ENCODE measurements at places on chromosomes 4 and X.

DNA sequence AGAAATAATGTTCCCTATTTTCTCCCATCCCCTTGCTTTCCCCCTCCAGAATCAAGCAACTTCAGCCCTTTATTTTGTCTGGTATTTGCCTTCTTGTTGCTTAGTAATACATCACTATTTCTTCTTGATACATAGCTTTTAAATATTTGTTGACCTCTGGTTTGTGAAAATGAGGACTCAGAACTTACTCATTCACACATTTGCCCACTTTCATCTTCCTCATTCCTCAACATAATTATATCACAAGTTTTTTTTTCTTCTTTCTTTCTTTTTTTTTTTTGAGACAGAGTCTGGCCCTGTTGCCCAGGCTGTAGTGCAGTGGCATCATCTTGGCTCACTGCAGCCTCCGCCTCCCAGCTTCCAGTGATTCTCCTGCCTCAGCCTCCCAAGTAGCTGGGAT lies 28.9 kb upstream of the NDUFC1 start:
- DNase-seq, result no peak

DNA sequence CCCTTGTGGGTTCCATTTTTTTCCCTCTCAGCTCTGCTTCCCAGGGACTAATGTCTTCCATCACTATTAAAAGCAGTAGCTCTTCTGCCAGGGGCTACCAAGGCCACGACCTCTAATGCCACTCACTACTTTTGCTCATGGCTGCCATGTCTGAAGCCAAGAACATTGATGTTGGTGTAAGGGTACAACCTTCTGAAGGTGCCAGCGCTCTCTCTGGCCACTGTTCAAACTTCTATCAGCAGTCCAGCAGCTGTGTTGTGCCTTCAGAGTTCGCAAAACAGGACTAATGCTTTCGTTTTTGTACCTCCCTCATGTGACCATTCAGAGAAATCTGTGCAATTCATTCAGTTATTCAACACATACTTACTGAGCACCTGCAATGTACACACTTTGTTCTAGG lies 121.5 kb upstream of the ENPEP start:
- DNase-seq, result no peak

- no peak for DNase-seq
Measured at GRCh38 chrX:110794601-110795000, 1.0 kb downstream of the CHRDL1 start.

DNA sequence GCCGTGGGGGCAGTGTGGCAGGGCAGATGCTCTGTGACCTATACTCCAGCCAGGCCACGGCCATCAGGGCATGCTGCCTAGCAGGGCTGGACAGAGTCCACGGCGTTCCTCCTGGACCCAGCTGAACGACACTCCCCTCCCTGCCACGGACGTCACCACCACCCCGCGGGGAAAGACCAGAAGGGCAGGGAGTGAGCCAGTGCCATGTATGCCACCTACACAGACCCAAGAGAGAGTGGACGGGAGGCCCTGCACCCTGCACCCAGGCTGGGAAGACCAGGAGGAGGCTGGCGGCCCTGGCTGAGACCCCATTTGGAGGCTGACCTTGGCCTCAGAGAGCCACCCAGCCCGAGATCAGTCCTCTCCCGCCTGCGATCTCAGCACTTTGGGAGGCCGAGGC lies 101.9 kb downstream of the FAM53A start:
- no peak for DNase-seq

DNA sequence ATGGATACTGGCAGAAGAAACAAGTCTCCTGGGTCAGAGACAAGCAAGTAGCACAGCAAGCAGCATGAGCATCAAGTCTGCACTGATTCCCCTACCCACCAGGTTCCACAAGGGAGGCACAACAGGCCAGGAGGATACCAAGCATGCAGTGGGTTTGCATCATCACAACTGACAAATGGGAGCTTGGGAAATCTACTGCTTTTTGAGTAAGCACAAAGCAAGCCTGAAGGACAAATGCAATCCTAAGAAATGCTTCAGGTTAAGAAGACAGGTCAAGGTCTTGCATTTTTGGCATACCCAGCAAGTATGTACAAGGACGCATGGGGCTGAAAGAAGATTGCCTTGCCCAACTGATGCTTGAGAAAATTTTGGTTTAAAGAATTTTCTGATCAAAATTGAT lies 279.6 kb downstream of the PDGFC start:
- no peak for DNase-seq

DNA sequence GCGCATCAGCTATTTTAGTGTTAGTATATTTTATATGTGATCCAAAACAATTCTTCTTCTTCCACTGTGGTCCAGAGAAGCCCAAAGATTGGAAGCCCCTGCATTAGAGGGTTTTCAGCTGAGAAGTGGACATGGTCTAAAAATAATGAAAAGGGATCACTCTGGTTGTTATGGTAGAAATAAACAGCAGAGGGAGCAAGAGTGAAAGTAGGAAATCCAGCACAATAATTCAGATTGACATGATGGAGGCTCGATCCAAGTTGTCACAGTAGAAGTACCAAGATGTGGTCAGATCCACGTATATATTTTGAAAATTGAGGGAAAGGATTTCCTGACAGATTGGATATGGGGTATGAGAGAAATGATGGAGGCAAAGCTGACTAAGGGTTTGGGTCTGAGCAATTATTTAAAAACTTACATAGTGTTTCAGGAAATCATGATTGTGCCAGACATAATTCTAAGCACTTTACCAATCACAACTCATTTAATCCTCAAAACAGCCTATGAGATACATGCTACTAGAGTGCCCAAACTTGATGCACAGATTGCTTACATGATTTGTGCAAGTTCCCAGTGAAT lies 17.0 kb upstream of the TMEM144 start:
- no peak for DNase-seq

- no peak for DNase-seq
Measured at GRCh38 chr4:159178151-159178546, 75.3 kb downstream of the RAPGEF2 start.

DNA sequence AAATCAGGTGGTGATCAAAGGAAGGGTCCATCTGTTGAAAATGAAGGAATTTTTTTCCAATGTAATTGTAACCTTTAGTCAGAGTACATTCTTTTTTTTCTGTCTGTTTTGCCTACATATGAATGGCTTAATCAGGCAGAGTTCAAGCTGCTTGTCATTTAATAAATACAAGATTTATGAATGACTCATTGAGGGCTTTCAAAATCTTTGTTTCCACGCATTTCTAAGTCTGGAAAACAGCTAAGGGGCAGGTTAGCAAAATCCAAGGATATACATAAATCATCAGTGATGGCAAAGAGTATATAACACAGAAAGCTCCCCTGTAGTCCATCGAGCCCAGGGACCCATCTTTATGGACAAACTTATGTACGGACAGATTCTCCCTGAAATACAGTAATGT lies 1.8 kb downstream of the CA5B start:
- no peak for DNase-seq

- no peak for DNase-seq
Measured at GRCh38 chr4:3836406-3836755, 70.2 kb downstream of the ADRA2C start.

- no peak for DNase-seq
Measured at GRCh38 chr4:178602833-178603232, 1160.6 kb upstream of the AGA start.

DNA sequence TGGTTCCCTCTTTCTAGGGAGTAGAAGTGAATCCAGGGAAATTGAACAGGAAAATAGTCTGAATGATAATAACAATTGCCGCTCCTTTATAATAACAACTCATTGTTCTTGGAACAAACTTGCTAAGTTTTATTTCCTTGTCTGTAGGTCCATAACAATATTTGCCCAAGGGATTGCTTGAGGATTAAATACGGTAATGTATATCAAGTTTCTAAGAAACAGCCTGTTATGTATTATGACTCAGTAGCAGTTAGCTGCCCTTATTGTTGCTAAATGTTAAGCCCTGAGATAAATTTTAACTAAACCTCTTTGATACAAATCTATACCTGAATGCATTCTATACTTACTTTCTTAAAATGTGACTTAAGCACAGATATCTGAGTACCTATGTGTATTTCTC lies 215.9 kb upstream of the AADAT start:
- DNase-seq, result no peak

DNA sequence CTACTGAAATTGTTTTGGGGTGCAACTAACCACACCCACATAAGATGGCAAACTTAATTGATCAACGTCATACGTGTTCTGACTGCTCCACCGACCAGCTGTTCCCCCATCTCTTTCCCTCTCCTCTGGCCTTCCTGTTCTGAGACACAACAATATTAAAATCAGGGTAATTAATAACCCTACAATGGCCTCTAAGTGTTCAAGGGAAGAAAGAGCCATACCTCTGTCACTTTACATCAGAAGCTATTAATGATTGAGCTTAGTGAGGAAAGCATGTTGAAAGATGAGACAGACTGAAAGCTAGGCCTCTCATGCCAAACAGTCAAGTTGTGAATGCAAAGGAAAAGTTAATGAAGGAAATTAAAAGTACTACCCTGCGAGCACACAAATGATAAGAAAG lies 173.9 kb upstream of the FTHL17 start:
- DNase-seq, result no peak

- DNase-seq, result no peak
Measured at GRCh38 chr4:133450813-133451212, 301.7 kb downstream of the PCDH10 start.

DNA sequence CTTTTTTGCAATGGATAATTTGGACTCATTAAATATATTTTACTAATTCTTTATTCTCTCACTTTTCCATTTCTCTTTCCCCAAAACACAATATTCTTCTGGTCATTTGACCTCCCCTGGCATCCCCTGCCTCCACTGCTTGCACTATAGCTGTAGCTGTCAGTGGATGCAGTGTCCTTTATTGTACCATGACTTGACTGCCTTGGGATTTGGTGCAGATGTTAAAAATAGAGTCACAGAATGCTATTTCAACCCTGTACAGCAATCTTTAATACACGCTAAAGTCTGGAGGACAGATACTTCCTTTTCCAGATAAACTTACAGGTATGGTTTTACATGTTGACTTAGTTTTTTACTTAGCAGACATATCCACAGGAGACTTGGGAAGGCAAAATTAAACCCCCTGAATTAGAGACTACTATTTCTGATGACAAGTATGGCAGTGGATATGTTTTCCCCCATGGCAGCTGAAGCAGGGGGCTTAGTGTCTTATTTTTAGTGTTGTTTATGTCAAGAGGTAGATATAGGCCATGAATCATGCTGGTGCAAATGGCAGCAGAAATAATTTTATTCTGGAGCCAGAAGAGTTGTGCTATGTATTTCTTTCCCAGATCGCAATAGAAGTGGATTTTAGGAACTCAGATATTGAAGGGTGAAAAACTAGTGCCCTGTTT lies 461.4 kb downstream of the NAF1 start:
- no peak for DNase-seq

DNA sequence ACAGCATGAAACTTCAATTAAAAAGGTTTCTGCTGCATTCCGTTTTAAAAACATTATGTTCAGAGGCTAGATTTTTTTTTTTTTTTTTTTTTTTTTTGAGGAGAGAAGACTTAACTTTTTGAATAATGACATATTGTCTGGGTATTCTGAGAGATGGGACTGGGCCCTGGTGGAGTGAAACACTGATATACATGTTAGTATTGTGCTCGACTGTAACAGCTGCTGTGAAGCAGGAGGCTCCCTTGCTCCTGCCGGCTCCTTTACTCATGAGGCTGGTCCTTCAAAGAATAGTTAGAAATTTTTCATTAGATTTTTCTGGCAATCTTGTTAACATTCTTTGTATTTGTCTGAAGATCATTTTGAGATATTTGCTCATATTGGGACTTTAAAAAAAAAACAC lies 73.3 kb downstream of the TMEM131L start:
- DNase-seq, result no peak

- DNase-seq, result no peak
Measured at GRCh38 chr4:129248621-129249020, 152.7 kb downstream of the C4orf33 start.

- no peak for DNase-seq
Measured at GRCh38 chr4:7503559-7504249, 69.0 kb upstream of the PSAPL1 start.

DNA sequence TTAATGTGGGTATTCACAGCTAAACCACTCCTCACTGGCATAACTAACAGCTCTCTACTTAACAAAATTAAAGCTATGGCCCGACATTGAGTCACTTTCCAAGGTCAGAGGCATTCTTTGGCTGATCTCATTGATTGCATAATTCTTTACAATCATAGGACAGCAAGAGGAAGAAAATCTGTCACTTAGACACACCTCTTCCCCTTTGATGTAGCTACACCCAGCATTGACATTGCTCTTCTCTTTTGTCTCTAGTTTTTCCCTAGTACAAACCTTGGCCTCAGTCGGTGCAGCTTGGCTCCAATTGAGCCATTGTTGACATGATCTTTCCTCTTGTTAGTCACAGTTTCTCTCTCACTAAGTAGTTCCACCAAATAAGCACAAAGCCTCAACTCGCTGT lies 313.3 kb upstream of the ACTRT1 start:
- DNase-seq, result no peak

- DNase-seq, result no peak
Measured at GRCh38 chr4:1253831-1254230, 4.9 kb upstream of the CTBP1 start.

DNA sequence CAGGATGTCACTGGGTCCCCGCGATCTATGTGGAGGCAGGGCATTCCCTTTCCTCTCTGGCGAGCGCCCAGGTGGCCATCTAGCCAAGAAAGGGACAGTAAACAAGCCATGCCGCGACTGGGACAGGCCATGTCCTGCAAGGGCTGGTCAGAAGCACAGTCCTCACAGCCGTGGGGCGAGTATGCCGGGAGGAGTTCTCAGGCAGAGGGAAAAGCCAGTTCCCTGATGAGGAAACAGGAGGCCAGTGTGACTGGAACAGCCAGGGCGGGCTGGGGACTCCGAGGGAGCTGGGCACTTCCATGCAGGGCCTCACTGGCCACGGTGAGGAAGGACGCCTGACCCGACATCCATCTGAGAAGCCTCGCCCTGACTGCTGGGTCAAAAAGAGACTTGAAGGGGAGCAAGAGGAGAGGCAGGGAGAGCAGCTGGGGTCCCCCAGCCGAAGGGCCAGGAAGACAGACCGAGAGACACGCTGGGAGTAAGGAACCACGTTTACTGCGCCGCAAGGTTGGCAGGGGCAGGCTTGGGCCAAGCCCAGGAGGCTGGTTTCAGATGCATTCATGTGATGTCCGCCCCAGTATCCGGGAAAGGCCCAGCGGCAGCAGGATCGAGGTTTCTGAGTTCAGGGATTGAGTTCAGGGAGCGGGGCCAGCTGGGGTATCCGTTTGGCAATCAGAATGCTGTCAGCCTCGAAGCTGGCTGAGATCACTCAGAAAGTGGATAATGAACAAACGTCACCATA lies 15.0 kb downstream of the CFAP99 start:
- no peak for DNase-seq

All from stimulated activated CD8-positive, alpha-beta memory T cell treated with anti-CD3 and anti-CD28 coated beads, Interleukin-4, amount 100 ng/mL, for 4 hours (primary cell).